ENCODE measurements at places on chromosomes 3 and 15.

GRCh38 chr15:47924381-47924780 is 196.4 kb upstream of the SLC24A5 start:
- no peak for DNase-seq

GRCh38 chr3:43876648-43877047 is 185.9 kb downstream of the ABHD5 start:
- DNase-seq, result no peak

DNA sequence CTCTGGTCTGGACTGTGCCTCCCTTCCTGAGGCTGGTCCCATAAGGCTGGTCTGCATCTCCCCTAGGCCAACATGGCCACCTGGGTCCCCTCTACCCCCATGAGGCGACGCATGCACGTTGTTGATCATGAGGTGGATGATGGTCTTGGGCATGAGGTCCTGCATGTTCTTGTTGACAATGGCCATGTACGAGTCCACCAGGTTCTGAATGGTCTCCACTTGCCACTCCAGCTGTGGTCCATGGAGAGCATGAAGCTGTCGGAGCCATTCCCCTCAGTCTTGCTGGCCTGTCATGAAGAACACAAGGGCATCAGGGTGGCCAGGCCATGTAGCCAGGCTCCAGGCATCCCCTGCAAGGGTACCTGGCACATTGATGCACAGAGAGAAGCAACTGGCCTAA is 27.1 kb upstream of the CSPG4 start:
- no peak for DNase-seq

- no peak for DNase-seq
Observed at GRCh38 chr15:96058103-96058851, 272.2 kb upstream of the NR2F2 start.

DNA sequence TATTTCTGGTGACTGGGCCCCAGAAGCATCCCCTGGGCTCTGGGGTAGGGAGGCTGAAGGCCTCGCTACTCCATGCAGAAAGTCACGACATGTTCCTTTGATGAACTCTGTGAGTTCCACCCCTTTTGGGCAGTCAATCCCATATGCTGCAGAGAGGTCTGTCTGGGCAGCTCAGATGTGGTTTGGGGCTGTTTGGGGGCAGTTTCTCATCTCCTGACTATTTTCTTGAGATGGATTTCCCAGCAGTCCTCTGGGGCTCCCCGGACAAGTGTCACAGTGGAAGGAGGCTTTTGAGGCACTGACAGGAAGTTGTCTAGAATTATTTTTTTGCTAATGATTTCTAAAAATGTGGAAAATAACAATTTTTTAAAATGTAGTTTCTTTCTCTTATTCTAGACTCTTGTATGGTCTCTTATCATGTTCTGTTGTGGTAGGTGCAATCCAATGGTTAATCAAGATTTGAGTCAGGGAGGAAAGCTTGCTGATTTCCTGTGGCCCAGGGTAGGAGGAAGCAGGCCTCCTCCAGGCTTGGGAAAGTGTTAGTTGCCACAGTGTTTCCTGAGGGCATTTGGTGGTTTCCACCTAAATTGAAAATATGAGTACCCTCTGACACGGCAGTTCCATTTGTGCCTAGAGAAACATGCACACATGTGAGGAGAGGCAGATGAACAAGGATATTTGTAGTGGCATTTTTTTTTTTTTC is 19.9 kb upstream of the TATDN2 start:
- no peak for DNase-seq

DNA sequence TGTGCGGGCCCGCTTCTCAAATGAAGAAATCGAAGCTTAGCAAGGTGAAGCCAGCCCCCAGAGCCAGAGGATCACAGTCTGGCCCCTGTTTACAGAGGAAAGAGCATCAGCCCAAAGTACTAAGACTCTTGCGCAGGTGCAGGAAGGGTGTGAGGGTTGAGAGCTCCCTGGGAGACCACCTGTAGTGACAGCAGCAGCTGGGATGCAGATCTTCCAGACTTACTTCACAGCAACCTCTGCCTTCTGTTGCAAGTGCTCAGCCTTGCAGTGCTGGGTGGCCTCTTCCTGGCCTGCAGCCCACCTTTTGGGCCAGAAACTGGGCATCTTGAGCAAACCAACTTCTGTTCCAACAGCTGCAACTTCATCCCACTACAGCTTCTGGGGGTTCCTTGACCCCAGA is 19.7 kb downstream of the SPATA12 start:
- no peak for DNase-seq

DNA sequence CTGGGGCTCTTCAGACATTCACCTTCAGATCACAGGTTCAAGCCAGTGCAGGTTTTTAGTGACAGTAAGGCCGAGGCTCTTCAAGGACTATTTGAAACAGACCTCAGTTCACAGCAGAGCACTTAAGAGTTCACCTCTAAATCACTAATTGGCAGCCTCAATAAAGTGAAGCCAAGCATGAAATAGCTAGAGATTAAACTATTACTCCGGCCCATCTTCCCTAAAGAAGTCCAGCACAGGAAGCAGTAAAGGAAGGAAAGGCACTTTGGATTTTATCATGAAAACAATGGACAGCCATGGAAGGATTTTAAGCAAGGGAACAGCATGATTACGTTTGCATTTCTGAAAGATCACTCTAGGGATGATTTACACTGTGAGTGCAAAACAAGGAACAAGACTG is 27.6 kb upstream of the ARL6 start:
- no peak for DNase-seq

- DNase-seq, result no peak
Observed at GRCh38 chr3:35201211-35201610, 438.1 kb upstream of the ARPP21 start.

- DNase-seq, result no peak
Observed at GRCh38 chr15:74613953-74614743, 1.5 kb upstream of the CLK3 start.

DNA sequence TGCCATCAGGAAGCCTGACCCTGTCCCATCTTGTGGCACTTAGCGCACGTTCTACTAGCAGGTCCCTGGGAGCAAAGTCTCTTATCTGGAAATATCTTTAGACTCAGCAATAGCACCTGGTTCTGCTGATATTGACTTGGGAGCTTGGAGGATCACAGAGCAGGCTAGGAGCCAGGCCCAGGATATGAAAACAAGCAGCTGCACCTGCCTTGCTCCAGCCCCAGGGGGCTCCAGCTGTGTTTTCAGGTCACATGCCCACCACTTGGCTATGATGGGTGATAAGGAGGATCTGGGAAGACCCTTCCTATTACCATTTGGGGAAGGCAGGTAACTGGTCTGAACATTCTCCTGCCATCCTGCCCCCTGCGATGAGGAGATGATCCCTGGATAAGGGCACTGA is 87.8 kb downstream of the C3orf70 start:
- DNase-seq, result no peak

DNA sequence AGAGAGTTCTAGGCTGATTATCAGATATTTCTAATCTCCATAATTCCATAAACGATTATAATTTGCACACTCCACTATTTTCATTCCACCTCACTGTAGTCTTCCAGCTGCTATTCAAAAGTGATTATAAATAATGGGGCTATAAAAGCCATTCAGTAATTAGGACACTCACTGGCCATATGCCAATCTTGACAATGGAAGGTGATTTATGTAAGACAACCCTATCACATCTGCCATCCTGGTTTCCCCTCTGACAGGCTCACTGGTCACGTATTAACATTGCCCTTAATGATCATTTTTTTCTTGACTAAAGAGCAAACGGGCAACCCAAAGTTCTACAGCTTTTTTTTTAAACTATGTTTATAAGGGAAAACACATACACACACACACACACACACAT is 402.4 kb downstream of the MAGI1 start:
- no peak for DNase-seq

DNA sequence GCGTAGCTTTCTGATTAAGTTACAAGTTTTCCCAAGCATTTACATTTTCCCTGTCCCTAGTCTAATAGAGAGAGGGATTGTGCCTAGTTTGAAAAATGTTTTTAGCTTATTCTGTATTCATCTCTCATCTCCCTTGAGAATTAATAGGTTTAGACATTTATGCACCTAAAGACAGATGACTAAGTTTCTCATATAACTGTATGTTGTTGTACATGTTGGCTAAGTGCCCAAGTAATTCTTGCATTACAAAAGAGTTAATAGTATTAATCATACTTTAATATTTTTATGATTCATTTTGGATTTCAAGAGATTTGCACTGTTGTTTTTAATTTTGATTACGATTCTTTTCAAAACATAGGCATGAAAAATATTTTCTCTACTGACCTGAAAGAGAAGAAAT is 109.0 kb upstream of the TBL1XR1 start:
- no peak for DNase-seq

- no peak for DNase-seq
Observed at GRCh38 chr3:109098079-109098644, 19.8 kb downstream of the MORC1 start.

DNA sequence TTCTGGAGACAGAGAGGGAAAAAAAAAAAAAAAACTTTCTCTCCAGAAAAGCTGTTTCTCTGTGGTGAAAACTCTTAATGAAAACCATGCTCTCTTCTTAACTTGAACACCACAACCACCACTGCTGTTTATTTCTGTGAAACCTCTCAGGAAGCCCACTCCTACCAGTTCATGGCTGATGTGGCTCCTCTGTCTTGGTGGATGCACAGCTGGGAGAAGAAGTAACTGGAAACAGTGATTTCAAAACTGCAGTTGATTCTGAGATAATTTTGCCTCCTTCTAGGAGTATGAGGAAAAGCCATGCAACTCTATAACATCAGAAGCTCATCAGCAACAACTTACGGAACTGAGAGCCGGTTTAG is 40.2 kb upstream of the PYGO1 start:
- no peak for DNase-seq

DNA sequence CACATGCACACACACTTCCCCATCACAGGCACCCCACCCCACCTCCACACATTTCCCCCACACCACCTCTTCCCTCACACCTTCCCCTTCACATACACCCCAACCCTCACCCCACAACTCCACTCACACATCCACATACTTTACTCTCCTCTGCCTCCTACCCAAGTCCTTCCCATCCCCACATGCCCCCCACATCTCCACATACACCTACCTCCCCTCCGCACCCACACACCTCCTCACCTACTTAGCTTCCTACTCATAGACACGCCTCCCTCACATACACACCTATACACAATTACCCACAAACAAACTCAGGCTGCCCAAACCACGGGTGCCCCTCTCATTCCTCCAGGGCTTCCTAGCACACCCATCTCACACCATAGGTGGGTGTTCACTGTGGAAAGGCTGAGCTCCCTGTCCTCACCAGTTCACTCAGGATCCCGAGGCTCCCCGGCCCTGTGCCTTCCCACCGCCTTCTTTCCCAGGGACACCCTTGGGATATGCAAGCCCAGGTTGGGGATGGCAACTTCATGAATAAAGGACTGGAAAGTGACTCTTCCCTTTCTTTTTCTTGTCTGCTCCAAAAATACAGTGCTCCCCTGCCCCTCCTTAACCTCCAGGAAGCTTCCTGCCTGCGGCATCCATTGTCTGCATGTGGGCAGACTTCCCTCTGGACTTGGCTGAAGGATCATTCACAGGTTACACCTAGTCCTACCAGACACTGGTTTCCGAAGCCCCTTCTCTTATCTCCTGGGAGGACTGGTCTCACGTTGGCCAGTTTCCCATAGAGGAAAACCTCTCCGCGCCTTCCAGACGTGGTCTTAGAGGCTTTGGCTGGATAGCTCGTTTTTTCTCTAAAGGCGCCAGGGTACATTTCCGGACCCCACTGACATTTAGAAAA is 61.5 kb downstream of the SLCO2A1 start:
- DNase-seq, result no peak

DNA sequence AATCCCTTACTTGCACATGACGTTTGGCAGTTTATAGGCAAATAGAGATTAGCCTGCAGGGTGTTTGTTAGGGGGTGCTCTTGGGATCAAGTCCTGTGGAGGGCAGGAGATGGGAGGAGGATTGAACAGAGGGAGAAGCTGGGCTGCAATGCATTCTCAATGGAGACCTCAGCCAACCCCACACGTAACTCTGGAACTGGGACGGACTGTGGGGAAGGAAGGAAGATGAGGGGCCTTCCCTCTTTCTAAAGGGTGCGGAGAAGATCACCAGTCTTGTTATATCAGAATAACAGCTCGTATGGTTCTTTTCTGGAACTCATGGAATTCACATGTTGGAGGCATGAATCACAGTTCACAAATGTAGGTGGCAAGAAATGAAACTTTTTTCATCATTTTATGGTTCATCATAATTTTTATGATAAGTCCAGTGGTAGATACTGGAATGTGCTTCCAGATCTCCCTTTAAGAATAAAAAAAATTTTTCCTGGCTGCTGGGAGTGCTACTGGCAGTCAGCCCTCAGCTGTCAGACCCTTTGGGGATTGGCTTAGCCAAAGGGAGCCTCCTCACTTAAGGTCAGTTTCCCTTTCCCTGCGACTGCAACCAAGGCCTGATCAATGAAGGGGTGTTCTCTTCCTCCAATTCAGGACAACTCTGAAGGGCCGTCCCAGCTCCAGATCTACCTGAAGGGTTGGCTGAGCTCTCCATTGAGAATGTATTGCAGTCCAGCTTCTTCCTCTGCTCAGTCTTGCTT is 20.5 kb upstream of the LYZL4 start:
- no peak for DNase-seq

- DNase-seq, result no peak
Observed at GRCh38 chr3:87148020-87148419, 79.1 kb upstream of the CHMP2B start.

DNA sequence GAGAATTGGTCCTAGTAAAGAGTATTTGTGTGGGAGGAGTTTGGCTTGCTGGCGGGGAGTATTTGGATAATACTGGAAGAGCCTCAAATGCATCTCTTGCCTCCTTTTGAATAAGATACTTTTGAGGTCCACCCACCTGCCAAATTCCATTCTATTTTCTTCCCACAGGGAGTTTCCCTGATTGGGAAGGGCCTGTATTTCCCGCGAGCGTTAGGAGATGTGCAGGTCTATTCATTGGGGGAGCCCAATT is 406 bp upstream of the RASA2 start:
- DNase-seq, result no peak

DNA sequence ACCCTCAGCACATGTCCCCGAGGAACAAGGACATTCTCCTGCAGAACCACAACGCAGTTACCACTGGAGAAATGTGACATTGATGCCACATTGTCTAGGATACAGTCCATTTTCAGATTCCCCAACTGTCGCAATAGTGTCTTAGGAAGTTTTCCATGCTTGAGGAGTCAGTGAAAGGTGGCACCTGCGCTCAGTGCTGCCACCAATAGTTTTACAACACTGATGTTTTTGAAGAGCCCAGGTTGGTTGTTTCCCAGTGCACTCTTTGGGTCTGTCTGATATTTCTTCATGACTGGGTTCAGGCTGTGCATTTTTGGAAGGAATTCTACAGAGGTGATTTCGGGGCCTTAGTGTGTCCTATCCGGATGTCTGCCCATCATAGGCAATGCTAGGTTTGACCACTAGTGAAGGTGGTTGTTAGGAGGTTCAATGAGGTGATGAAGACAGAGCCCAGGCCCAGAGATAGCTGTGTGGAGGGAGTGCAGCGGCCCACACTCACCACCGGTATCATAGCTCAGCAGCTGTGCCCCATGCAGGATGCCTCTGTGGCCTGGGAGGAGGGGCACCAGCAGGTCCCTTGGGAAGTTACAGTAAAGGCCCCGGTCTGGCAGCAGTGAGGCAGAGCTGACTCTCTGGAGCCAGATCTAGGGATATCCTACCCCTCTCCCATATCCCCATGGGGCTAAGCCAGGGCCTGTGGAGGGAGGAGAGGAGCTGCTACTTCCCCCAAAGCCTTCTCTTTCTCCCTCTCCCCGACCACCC is 96.6 kb downstream of the DNAJB8 start:
- DNase-seq, result no peak

- no peak for DNase-seq
Observed at GRCh38 chr3:46544771-46545503, 21.2 kb downstream of the LRRC2 start.

Data from stimulated activated CD8-positive, alpha-beta memory T cell treated with anti-CD3 and anti-CD28 coated beads, Interleukin-7, amount 100 ng/mL, for 24 hours (primary cell).